ENCODE measurements at places on chromosomes 5 and 9. TPM values are rescaled to one million over a fixed set of nuclear protein-coding genes. Genes with fewer than 3 reads are reported as not detected.

Gene FBXL7
- total RNA-seq: 10.3 TPM

Gene AGXT2
- total RNA-seq: 8.0 TPM

Gene PROB1
- total RNA-seq: 0.63 TPM

Gene LRRC19
- 44.6 TPM for total RNA-seq

Gene NUP214
- 28.5 TPM for total RNA-seq

DNA sequence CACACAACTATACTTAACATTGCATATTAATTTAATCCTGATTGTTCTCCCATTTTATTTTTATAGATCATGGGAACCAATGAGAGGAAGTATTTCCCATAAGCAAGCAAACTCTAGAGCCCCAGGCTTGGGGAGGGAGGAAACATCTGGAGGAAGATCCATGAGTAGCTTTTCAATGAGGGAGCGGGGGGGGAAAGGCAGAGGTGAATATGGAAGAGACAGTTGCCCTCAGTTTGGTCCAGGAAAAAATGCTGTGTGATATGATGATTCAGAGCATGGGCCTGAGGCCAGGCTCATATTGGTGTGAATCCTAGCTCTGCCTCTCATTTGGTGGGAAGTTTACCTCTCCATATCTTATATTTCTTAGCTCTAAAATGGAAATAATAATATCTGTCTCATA lies 42.2 kb upstream of the ALDOB start:
- DNase-seq: no peak

GRCh38 chr5:94288937-94289336 lies 329.5 kb downstream of the KIAA0825 start:
- DNase-seq: no peak

DNA sequence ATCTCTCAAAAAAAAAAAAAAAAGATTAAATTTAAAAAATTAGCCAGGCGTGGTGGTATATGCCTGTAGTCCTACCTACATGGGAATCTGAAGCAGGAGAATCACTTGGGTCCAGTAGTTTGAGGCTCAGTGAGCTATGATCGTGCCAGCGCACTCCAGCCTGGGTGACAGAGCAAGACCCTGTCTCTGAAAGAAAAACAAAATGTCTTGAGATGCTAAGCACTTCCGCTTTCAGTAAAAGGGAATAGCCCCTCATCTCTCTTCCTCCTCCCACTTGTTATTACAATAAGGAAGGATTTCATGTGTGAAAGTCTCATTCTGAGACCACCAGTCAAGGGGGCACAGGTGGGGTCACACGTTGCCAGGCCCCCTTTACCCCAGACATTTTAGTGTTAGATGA lies 79.4 kb downstream of the GOLPH3 start:
- DNase-seq: no peak

- DNase-seq: no peak
These were observed 78.1 kb upstream of the DIRAS2 start for GRCh38 chr9:90720621-90721265.

DNA sequence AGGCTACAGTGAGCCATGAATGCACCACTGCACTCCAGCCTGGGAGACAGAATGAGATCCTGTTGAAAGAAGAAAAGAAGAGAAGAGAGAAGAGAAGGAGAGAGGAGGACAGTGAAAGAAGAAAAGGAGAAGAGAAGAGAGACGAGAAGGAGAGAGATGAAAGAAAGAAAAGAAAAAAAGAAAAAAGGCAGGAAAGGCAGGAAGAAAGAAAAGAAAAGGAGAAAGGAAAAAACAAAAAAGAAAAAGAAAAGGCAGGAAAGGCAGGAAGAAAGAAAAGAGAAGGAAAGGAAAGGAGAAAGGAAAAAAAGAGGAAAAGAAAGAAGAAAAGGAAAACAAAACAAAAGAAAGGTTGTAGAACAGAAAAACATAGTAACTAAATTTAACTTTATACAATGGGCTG lies 14.2 kb downstream of the CAMSAP1 start:
- DNase-seq: no peak

DNA sequence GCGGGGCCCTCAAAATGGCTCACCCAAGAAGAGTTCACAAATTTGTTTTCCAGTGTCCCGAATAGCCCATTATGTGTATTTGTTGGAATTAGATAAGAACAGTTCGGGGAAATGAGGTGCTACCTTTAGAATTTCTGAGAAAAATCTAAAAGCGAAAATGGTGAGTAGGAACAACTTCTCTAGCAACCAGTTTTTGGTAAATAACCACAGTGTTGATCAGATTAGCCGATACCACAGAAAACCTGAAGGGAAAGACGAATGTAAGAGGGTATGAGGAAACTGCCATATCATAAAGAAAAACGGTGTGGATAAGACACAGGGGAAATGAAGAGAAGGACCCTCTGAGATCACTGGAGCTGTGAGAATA lies 31.0 kb downstream of the ADAM19 start:
- no peak for DNase-seq

- DNase-seq: peak; percentile 59
These were observed 10.9 kb downstream of the ABL1 start for GRCh38 chr9:130845901-130846481.

- DNase-seq: no peak
These were observed 79.5 kb upstream of the SLC27A6 start for GRCh38 chr5:128885649-128886255.
